ENCODE measurements at places on chromosomes 6 and 20.

- no peak for DNase-seq
Observed at GRCh38 chr20:38806855-38807655, 1.6 kb downstream of the PPP1R16B start.

- DNase-seq = no peak
Observed at GRCh38 chr6:21459641-21460040, 133.9 kb upstream of the SOX4 start.

GRCh38 chr6:167826896-167827582, at the start of gene AFDN:
Gene AFDN, plus strand, starts transcription at chr6:167826911. Its CDS starts 222 bp downstream, at chr6:167827133.
- DNase-seq = no peak

DNA sequence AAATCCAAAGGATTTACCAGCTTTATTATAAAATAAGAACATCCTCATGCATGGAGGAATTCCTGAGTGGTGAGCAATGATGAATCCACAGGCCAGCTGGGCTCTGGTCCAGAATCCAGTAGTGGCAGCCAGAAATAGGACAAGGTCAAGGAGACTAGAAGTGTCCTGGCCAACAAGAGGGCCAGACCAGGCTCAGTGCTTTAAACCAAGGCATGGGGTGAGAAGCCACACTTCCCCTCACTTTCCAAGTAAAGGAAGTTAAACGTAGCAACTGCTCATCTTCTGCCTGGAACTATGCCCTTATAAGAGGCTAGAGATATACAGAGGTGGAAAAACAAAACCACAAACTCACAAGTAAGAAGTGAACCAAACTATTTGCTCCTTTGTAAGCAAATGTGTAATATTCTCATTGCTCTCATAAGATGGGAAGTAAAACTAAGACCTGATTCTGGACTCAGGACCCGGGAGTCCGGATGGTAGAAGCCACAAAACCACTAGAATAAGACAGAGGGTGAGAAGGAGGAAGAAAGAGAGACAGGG, 253.2 kb downstream of the UST start:
- no peak for DNase-seq

GRCh38 chr6:143276436-143276835, 174.1 kb downstream of the ADAT2 start:
- DNase-seq = no peak

- DNase-seq = no peak
Observed at GRCh38 chr6:128686084-128686483, 165.7 kb upstream of the PTPRK start.

- no peak for DNase-seq
Observed at GRCh38 chr6:3450888-3451287, 6.0 kb downstream of the SLC22A23 start.

DNA sequence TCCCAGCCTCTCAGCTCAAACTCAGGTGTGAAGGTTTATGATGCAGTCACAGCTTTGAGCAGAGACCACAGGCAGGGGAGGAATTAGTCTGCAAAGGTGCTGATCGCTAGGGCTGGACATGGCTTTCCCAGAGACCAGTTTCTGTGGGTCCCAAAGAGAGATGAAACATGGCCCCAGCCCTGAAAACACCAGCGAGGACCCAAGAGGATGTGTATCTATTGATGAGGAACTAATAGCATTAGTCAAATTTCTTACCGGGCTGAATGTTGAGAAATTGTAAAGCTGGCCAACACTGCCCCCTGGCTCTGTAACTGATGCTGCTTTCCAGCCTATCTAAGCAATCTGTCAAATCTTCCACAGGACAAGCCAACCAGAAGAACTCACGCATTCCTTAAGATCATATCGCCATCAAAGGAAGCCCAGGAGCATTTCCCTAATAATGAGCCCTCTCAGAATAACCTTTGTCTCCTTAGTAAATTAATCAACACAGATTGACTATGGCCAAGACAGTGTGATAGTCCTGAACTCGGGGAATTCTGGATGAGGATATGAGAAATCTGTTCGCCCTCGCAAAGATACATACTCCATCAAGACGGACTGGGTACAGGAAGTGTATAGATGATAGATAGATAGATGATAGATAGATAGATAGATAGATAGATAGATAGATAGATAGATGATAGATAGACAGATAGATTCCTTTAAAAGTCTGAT, 7.8 kb upstream of the ACSS1 start:
- DNase-seq = no peak

GRCh38 chr6:84227434-84228197, at the start of gene CEP162:
Gene CEP162, minus strand, starts transcription at chr6:84227643. Its CDS starts 1,250 bp downstream, at chr6:84226393.
- DNase-seq = peak; percentile 64
